Activated T-cell treated with anti-CD3 and anti-CD28 coated beads for 48 hours (primary cell): ENCODE measurements at places on chromosomes 13 and 19.

GRCh38 chr19:23052349-23052748 is 49.4 kb upstream of the ZNF728 start:
- no peak for DNase-seq

GRCh38 chr19:48258350-48258749 is 2.6 kb upstream of the CARD8 start:
- DNase-seq: no peak

- no peak for DNase-seq
These were observed 283.6 kb downstream of the LMO7 start for GRCh38 chr13:75919660-75920199.

DNA sequence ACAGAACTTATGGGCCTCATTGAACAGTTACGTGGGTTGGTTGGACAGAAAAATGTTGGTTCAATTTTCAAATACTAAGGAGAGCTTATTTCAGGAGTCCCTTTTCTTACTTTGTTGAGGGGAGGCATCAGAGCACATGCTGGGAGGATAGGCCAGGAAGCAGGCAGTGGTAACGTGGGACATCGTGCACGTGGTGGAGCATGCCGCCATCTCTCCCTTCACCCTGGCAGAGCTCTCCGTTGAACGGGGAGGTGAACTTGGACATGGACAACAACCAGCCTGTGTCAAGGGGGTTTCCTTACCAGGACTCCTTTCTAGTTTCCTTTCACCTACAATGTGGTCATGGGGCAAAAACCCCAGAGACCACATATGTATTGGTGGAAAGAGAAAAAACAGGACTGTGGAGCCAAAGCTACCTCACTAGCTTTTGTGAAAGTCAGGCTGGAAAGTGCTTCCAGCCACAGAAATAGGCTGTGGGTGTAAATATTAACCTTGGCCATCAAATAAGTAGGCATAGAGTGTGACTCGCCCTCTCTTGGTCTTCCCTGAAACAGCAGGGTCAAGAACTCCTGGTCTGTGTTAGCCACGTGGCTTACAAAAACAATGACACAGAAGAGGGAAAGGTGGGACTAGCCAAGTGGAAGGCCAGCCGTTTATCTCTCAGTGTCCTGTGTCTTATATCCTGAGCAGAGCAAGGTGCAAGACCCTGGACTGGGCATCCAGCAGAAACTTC is 14.4 kb downstream of the MICOS13 start:
- DNase-seq: no peak

DNA sequence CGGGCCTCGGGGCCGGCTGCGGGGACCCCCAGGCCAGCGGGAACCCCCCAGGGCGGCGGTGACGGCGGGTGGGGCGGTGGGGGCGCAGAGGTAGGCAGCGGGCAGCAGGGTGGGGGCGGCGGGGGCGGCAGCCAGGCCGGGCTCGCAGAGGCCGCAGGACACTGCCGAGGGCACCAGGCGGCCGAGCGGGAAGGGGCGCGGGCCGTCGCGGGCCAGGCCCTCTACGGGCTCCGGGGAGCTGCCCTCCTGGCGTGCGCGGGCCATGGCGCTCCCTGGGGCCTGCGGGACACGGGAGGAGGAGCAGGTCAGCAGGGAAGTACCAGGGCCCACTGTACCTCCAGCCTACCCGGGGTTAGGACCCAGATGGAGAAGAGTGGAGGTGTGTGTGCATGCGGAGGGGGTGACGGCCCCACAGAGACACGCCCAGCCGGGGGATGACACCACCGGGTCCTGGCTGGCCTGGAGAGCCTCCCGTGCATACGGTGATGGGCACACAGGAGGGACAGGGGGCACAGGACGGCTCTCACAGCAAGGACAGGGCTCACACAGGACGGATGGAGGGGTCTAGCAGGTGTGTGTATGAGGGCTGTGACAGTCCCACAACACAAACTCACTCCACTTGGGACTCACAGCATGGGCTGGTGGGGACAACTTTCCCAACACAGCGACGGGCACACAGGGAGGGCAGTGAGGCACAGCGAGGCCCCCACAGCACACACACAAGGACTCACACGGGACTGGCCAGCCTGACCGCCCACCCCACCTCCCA is 2.6 kb downstream of the BBC3 start:
- DNase-seq: no peak

- DNase-seq: no peak
These were observed 180.9 kb downstream of the B3GLCT start for GRCh38 chr13:31380715-31381114.

DNA sequence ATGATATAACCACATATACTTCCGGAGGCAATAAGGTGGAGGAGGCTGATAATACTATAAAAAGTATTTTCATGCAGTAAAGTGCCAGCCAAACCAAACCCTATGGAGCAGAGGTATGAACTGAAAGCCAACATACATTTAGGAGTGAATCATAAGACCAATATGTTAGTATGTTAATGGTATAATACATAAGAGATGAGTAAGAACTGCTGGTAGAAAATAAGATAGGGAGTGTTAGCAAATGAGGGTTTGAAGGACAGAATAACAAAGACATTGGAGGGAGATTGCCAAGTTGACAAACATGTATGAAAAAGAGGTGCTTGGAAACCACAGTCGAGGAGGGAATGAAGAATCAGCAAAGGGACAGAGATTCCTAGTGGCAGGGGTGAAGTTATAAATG is 10.8 kb downstream of the ENOX1 start:
- DNase-seq: no peak

- DNase-seq: peak; percentile 77
These were observed at the start of gene SAMD1 for GRCh38 chr19:14090509-14091080. Gene SAMD1, minus strand, starts transcription at chr19:14090751.

DNA sequence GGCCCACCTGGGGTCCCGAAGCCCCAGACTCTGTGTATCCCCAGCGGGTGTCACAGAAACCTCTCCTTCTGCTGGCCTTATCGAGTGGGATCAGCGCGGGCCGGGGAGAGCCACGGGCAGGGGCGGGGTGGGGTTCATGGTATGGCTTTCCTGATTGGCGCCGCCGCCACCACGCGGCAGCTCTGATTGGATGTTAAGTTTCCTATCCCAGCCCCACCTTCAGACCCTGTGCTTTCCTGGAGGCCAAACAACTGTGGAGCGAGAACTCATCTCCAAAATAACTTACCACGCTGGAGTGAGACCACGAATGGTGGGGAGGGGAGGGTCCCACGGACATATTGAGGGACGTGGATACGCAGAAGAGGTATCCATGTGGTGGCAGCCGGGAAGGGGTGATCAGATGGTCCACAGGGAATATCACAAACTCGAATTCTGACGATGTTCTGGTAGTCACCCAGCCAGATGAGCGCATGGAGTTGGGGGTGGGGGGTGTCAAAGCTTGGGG is 1.0 kb upstream of the ICAM5 start:
- no peak for DNase-seq

DNA sequence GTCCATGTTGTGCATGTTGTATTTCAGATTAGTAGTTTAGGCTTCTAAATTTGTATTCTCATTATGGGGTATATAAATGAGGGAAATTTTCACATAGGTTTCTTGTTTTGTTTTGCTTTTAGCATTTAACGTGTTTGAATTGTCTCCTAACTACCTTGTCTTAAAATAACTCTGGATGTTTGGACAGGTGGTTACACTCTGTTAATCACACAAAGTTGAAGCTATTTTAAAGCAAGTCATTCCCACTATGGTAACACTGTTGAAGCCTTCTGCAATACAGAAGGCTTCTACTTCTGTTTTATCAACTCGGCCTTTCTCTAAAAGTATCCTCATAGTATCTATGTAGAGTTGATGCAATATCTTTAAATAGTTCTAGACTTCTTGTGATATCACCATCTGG is 245.3 kb upstream of the HTR2A start:
- DNase-seq: no peak

DNA sequence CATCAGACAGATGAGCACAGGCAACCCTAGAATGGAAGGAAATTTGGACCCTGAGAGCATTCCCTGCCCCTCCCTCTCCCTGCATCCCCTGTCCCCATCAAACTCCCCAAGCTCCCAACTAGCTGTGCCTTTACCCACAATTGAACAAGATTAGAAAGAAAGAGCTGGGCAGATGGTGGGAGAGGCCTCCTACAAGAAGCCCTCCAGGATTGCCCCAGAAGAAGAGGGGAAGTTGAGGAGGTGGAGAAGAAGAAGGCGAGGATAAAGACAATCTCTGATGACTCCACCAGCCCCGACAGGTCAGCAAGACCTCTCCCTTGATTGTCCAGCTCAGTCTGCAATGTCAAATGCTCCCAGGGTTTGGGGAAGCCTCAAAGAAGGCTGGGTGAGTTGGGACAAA is 11.9 kb downstream of the UNC13A start:
- DNase-seq: no peak

DNA sequence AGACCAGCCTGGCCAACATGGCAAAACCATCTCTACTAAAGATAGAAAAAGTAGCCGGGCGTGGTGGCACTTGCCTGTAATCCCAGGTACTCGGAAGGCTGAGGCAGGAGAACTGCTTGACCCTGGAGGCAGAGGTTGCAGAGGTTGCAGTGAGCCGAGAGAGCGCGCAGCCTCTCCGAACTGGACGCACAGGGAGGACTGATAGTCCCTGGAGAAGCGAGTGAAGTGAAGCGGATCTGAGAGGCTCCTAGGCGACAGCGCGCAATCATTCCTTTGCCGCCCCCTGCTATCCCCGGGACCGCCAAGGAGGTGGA is 233 bp downstream of the ZNF561 start:
- DNase-seq: no peak

- DNase-seq: no peak
These were observed 18.6 kb downstream of the PEPD start for GRCh38 chr19:33503030-33503429.

- no peak for DNase-seq
These were observed 14.0 kb upstream of the TMPRSS9 start for GRCh38 chr19:2345794-2346663.

DNA sequence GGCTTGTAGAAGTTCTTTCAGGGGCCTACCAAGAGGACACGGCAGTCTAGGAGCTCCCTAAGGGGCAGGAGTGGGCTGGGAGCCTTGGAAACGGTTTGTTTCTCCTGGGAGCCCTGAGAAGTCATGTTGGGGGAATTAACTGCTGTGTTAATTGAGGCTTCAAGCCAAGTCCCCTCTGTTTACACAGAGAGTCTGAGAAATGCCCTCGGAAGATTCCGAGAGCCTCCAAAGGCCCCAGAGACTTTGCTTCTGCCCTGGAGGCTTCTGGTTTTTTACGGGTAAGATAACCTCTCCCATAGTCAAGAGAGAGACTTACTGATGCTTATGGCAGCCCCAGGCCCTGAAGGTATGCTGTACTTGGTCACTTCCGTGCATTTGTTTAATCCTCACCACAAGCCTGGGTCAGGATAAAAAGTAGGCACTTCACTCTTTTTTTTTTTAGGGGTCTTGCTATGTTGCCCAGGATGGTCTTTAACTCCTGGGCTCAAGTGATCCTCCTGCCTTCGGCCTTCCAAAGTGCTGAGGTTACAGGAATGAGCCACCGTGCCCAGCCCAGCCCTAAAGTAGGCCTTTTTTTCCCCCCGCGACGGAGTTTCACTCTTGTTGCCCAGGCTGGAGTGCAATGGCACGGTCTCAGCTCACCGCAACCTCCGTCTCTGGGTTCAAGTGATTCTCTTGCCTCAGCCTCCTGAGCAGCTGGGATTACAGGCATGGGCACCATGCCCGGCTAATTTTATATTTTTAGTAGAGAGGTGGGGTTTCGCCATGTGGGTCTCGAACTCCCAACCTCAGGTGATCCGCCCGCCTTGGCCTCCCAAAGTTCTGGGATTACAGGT is 15.2 kb downstream of the IER2 start:
- DNase-seq: no peak

DNA sequence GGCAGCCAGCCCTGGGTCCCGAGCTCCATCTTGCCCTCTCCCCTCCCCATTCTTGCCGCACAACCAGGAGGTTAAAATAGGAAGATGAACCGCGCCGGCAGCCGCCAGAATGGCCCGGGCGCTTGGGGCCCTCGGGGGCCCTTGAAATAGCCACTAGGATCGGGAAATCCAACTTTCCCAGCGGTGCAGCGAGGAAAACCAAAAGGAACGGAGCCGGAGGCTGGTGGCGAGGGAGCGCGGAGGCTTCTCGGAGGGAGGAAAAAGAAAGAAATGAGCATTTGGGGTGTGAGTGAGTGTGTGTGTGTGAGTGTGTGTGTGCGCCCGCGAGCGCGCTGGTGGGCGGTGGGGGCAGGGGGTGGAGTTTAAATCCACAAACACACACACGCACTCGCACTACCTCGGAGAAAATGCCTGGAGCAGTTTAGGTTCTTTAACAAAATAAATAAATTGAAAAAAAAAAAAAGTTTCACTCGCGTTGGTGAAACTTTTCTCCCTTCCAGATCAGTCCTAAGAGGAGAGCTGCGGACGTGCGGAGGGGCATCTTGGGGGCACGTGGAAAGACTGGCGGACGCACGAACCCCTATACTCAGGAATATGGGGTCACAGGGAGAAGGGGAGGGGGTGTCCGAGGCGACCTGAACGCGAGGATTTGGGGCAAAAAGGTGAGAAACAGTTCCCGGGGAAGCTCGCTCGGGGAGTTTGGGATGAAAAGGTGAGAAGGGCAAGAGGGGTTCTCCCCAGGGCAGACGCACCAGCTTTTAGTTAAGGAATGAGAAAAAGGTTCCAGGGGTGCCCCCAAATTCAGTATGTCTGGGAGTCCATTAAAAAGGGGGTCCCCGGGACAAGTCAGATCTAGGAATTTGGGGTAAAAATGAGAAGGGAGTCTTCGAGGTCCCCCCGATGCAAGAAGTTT is 1.3 kb downstream of the RFX2 start:
- peak; percentile 36 for DNase-seq

DNA sequence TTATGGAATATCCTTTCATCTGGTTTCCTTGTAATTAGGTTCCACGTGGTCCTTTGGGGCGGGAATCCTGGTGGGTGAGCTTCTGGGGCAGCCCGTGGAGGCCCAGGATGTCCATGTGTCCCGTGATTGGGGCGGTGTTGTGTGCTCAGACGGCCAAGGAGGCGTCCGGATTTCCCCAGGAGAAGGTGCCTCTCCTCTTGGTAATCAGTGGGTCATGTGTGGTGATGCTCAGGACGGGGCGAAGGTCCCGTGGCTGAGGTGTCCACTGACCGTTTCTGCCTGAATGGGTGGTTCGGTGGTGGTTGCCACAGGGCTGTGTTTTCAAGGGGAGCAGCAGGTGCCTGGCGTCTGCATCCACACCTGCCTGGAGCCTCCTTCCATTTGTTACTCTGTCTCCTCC is 52.2 kb upstream of the F7 start:
- DNase-seq: no peak

- no peak for DNase-seq
These were observed 378.5 kb downstream of the ENOX1 start for GRCh38 chr13:43408274-43408673.

DNA sequence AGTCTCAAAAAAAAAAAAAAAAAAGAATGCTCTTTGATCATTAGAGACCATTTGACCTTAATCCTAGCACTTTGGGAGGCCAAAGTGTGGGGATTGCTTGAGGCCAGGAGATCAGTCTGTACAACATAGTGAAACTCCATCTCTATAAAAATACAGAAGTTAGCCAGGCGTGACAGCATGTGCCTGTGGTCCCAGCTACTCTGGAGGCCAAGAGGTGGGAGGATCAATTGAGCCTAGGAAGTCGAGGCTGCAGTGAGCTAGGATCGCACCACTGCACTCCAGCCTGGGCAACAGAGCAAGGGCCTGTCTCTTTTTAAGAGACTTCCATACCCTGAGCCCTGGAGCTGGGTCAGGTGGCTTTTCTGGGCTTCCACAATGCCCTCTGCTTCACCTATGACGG is 11.5 kb upstream of the COLGALT1 start:
- no peak for DNase-seq

- no peak for DNase-seq
These were observed 781.3 kb upstream of the MIR17HG start for GRCh38 chr13:90565985-90566713.

GRCh38 chr13:31898378-31899071 is 133.0 kb upstream of the FRY start:
- no peak for DNase-seq
